AG04449 (cell line): ENCODE measurements at places on chromosomes 1 and 21.

DNA sequence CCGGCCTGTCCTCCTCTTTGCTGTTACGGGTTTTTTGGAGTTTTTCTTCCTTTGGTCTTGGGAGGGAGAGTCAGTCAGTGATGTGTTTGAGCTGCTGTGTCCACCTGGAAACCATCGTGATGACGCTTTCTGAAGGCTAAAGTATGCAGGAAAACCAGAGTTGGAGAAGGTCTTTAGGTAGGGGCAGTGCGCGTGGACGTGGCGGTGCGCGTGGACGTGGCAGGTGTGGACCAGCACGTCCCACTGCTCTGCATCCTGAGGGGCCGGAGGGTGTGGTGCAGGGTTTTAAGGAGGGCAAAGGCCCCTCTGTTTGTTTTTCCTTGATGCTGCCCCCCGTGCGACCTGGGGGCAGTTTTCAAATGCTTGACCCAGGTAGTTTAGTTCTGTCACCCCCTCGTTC is 29.9 kb downstream of the PRKCZ start:
- no peak for DNase-seq

- no peak for DNase-seq
Measured at GRCh38 chr1:19769211-19769932, 30.3 kb downstream of the TMCO4 start.

DNA sequence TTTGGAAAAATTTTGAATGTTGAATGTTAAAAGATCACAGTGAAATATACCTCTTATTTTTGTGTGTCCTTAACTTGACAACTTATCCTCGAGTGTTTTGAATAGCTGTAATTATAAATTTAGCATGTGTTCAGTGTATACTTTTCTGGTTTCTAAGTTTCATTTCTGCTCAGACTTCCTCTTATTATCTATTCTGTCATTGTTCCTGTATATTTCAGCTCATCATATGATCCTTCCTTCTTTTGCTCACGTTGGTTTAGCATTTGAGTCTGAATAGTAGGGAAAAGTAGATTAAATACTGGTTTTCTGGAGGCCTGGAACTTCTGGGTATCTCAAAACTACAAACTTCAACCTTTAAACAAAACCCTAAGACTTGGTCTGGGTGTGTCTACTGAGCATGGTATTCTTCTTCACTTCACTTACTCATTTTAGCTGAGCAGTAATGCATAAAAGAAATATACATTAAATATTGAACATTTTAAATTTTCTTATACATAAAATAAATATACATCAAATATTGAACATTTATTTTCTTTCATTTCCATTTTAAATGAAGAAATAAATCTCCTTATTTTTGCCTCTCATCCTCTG is 3.3 kb upstream of the ATP6V1G3 start:
- no peak for DNase-seq

GRCh38 chr1:23784846-23785245 is 6.1 kb upstream of the LYPLA2 start:
- DNase-seq: no peak

DNA sequence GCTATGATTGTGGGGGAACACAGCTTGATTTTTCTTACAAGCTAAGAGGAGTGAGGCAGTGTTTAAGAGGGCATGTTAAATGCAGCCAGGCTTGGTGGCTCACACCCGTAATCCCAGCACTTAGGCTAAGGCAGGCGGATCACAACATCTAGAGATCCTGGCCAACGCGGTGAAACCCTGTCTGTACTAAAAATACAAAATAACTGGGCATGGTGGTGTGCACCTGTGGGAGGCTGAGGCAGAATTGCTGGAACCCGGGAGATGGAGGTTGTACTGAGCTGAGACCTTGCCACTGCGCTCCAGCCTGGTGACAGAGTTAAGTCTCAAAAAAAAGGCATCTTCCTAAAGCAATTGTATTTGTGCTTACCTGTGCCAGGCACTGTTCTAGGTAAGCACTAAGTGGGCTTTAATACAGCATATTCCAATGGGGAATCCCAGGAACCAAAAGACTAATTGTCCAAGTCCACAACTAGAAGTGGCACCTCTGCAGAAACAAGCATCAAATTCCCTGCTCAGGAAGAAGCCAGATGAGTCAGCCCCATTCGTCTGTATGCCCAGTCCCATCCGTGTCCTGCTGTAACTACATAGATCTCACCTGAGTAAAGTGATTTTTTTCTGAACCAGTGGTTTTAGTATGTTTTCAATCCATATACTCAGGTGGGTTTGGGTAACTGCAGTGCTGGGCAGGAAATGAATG is 4.6 kb downstream of the RCC1 start:
- no peak for DNase-seq

GRCh38 chr1:85849660-85850059 is 141.4 kb upstream of the ZNHIT6 start:
- no peak for DNase-seq

- DNase-seq: no peak
Measured at GRCh38 chr1:227880342-227880924, 65.0 kb downstream of the PRSS38 start.

DNA sequence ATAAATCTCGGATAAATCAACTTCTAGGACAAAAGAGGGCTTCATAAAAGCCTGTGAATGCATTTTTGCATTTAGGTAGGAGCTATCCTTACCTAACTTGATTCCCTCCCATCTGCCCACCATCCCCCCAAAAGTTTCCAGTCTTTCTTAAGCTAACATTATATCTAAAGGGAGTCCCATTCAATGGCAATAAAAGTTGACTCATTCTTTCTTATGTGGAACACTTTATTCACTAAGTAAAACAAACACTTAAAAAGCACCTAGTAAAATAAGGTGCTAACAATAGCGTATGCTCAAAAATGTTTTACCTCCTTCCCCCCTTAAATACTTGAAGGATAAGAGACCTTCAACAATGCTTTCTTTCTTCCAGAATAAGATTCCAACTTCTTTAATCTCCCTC is 83.8 kb downstream of the GON4L start:
- DNase-seq: no peak

- no peak for DNase-seq
Measured at GRCh38 chr1:197685785-197686184, 89.5 kb downstream of the DENND1B start.

GRCh38 chr1:8362701-8363101 is 44.8 kb downstream of the SLC45A1 start:
- no peak for DNase-seq

DNA sequence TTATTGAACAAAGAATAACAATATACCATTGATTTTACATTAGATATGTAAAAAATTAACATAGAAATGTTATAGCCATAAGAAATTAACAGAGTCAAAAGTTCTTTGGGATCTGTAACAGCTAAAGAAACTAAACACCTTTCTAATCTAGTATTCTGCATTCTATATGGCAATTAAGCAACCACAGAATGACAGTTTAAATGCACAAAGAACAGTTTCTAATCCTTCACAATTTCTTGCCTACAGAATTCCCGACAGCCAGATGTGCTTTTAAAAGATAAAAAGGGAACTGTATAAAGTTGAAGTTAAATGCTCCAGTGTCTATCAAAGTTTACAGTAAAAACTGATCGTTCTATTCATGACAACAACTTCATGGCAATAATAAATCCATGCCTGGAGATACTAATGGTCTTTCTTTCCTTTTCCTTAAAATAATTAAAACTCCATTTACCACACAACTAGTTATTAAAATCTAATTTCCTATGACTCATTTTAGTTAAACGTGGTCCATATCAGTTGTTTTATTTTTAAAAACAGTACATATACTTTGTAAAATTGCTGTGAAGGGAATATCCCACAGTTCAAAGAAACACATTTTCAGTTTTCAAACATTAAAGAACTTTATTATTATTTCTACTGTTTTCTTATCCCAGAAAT is 110.2 kb downstream of the EIF4G3 start:
- no peak for DNase-seq

GRCh38 chr1:20152599-20152930 is 13.4 kb downstream of the PLA2G2F start:
- DNase-seq: no peak

DNA sequence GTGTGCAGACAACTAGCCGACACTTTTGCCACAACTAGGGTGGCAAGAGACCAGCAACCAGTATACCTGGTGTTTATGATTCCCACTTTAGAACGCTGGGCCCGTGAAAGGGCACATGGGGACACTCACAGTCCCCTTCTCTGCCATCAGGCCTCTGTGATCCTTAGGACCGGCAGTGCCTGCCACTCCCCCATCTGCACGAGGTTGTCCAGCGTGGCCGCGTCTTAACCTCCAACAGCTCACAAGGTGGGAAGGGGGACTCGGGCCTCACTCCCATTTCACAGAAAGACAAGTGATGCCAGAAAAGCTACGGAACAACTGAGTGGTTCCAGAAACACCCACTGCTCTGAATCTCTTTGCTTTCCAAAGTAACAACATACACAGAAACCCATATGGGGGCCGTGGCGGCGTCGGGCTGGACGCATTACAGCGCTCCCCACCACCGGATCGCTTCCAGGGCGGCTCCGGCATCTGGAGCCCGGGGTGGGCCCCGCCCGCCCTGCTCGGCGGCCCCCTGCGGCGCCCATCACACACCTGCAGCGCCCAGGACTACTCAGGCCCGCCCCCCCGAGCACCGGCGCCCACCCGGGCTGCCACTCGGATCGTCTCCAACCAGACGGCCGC is 1.0 kb downstream of the ZNF496 start:
- DNase-seq: no peak

- no peak for DNase-seq
Measured at GRCh38 chr1:225891229-225891972, 2.5 kb upstream of the LEFTY1 start.

DNA sequence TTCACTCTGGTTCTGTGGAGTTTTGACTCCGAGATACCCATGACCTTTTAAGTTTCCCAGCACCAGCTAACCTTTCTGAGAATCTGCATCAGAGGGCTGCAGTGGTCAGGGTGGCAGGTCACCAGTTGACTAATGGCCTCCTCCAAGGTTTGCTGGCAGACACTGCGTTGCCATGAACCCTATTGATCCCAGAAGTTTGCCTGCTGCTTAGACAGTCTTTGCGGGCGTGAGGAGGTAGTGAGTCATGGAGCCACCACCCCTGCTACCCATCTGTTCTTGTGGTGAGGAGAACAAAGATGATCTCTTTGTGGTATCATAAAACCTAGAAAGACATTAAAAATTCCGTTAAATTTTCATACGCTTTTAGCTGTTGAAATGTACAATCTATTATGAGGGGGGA is 180.4 kb downstream of the FGGY start:
- no peak for DNase-seq

DNA sequence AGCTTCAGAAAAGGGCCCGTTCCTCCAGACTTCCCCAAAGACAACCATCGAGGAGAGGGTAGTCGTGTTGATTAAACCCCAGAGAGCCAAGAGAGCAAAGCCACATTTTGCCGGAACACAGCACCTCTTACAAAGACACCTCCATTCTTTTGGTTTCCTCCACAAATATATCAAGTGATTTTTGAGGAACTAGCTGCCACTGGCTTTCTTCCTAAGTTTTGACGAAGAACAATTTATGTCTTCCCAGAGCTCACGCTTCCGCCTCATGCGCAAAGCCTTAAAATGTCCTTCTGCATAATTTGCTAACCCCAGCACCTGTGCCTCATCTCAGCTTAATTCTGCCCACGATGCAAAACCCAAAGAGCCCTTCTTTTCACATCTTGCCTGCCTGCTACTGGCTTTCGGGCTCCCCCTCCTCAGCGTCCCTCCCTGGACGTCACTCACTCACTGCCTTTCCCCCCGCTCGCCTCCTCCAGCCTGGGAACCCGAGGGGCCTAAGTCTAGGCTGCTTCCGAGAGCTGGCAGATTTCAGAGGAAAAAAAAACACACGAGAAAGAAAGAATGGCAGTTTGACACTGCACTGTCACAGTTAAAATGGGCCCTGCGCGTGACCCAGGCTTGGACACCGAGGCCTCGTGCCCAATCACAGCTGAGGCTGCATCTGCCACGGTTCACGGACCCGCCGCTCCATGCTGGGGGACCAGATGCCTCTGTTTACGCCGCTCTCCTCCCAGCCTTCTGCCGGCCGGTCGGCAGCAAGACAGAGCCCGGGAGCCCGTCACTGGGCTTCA is 77.6 kb upstream of the IFNAR2 start:
- no peak for DNase-seq

DNA sequence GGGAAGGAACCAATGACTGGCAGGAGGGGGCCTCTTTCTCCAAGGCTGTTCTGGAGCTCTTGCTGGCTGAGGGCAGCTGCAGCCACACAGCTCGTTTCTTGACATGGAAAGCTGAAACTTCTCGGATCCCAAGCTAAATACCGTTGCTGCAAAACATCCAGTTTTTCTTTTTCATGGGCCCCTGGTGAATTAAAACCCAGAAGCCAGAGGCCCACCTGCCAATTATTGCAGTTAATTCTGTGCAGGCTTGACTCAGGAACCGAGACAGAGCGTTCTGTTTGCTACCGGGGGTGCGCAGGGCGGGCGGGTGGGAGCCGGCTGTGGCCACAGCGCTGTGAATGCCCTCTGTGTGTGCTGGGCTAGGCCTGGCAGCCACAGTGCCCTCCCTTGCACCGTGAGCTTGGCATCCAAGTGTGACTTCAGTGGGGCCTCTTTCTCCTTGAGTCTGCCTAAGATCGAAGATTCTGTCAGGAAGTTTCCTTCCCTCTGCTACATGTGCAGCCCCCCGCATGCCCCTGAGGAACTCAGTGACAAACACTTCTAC is 19.9 kb upstream of the KCNE2 start:
- no peak for DNase-seq

GRCh38 chr1:32501865-32502264 is 37.0 kb downstream of the ZBTB8B start:
- no peak for DNase-seq

DNA sequence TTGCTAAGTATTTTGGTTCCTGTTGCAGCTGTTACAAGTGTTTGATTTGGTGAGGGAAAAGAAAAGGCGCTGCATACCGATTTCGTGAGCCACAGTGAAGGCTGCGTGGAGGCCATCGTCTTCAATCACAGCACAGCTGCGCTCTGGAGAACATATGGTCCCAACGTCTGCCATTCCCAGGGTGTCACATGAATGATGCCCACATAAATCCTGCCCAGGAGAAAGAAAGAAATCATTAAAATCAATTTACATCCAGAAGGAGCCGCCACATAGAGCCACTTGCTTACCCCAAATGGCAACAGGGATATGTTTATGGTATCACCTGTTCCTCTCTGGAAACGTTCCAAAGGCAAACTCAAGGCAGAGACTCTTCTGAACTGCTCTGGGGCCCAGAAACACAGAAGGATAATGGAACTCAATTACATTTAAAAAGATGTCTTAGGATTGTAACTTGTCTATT is 12.2 kb downstream of the ADAMTS5 start:
- DNase-seq: no peak

DNA sequence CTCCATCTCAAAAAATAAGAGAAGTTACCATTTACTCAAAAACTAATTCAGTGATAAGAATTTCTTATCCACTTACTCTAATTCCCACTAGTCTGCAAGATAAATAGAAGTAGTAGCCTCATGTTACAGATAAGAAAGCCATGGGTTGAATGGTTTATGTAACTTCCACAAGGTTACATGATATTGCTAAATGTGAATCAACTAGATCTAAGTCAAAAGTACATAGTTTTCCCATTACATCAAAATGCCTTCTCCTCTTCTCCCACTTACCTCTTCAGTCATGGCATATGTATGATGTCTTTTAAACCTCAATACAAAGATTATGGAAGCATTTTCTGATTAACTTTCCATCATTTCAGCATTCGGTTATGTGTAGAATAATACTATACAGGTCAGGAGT is 108.5 kb downstream of the ASH1L start:
- DNase-seq: peak; percentile 16

- no peak for DNase-seq
Measured at GRCh38 chr21:42524341-42525028, 10.8 kb downstream of the SLC37A1 start.

- peak; percentile 86 for DNase-seq
Measured at GRCh38 chr1:35448344-35448801, 108.8 kb downstream of the KIAA0319L start.
